Esophagus mucosa (tissue), 1 donor: ENCODE measurements at places on chromosomes 3 and 15. TPM values are rescaled to one million over a fixed set of nuclear protein-coding genes. Genes with fewer than 3 reads are reported as not detected.

DNA sequence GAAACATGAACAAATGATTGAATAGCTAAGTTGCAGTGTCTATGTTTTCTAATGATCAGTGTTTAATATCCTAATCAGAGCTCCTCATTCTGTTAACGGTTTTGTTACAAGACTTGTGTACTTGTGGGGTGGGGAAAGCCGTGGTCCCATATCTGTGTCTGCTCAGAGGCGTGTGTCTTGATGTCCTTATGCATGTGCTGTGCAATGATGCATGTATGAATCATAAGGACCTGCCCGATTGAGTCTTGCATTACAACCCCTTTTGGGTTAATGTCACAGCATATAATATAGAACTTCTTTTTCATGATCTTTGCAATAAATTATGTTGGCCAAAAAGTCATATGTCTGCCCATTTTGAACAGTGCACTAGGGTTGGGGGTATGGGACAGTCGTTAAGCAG, 233.4 kb downstream of the ITPR1 start:
- ATAC-seq: no peak

- peak; percentile 99 for ATAC-seq
Observed at GRCh38 chr3:185677146-185677829, 91.2 kb downstream of the SENP2 start.

GRCh38 chr15:36951731-36952247, 148.6 kb downstream of the MEIS2 start:
- ATAC-seq: peak; percentile 53

WNT7A gene
- 0.16 TPM for total RNA-seq

SLC22A13 gene
- total RNA-seq: 0.64 TPM

NANOGP8 gene
- 0.44 TPM for total RNA-seq

DNA sequence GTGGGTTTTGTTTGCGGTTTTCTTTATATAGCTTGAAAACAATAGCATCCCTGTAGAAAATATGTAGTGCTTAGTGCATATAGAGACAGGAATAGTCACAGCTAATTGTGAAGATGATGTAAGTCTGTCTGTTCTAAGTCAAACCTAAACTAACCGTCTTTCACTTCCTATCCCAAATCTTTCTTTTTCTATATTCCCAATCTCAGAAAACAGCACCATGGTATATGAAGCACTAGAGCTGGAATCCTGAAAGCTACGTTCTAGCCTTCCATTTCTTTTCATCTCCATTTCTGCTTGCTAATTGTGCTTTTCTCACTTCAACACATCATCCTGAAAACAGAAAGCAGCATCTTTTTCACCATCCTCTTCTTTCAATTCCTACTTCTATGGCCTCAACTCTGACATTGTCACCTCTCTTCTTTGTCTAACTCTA, 1235.5 kb downstream of the ROBO2 start:
- ATAC-seq: no peak

CNTN6 gene
- not detected for total RNA-seq

GRCh38 chr3:66019896-66020295, 18.8 kb downstream of the MAGI1 start:
- no peak for ATAC-seq

GRCh38 chr15:96331144-96331944, 844 bp downstream of the NR2F2 start:
- no peak for ATAC-seq

SHC4 gene
- total RNA-seq: not detected

DNA sequence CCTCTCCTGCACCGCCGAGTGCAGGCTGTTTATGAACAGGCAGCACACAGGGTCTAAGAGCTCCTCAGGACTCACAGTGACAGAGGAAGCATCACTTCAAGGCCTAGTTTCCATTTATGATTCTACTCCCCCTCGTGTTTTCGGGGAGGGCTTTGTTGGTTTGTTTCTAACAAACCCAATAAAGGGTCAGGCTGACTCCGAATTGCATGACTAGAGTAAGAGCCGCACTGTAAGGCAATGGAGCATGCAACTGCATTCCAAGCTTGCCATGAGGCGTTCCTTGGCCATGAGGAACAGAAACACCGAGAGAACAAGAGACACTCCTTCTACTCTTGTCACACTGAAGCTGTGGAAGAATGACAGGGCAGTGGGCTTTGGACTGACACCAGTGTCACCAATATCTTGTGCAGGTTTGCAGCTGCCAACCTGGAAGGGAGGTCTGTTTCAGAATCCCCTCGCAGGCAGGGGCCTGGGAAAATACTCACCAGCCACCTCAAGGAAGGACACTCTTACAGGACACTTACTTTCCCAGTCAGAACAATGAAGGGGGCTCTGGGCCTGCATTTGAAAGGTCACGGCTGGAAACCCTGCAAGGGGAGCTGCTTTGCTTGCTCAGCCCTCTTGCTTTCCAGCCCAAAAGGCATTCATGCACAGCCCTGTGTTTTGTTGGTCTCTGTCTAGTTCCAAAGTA, 96.8 kb downstream of the ADAMTS17 start:
- no peak for ATAC-seq

GRCh38 chr3:71930056-71930991, 145.4 kb upstream of the PROK2 start:
- ATAC-seq: peak; percentile 70

DNA sequence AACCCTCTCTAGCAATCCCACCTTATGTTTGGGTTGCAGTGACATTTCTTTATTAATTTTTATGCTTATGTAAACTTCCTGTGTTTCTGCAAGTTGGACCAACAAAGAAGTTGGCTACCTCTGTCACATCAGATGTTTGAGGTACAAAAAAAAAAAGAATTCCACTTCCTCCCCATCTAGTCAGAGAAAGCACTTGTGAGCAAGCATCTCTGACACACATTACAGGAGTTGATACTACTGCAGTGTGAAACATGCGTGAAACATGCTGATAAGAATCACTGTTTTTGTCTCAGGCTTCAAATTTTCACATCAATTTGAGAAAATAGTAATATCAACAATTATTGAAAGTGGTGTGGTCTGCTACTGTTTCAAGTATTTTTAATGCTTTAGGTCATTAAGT, 1.3 kb downstream of the SCAANT1 start:
- ATAC-seq: no peak

GRCh38 chr3:149654188-149654601, 3.6 kb downstream of the WWTR1 start:
- peak; percentile 43 for ATAC-seq

GRCh38 chr3:33114622-33115023, 809 bp downstream of the CRTAP start:
- no peak for ATAC-seq

- ATAC-seq: peak; percentile 48
Observed at GRCh38 chr15:39919748-39920509, at the start of gene GPR176. Gene GPR176 (minus strand): TSS chr15:39920266. CDS start chr15:39920026, 240 bp downstream.
